Iris pigment epithelial cell (primary cell): ENCODE measurements at places on chromosomes 1 and 21.
A peak's percentile ranks its signal among the peaks of the same experiment; 100 is the strongest.

- DNase-seq: peak; percentile 6
Observed at GRCh38 chr1:212121779-212122178, 86.2 kb downstream of the DTL start.

DNA sequence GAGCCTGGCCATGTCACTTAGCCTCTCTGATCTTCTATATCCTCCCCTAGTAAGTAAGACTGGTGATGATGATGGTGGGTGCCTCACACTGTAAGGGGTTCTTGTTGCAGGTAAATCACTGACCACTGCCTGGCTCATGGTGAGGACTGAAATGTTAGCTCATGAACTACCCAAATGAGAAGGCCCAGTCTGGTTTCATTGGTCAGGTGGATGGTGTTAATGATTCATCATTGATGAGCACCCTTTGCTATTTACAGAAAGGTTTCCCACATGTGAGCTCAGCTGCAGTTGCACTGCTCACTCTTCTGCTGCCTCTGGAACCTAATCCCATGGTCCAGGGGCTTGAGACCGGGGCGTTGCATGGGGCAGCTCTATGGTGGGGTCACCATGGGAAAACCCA, 417.7 kb downstream of the PRDM2 start:
- DNase-seq: no peak

- DNase-seq: no peak
Observed at GRCh38 chr1:184820956-184821355, 66.3 kb upstream of the EDEM3 start.

DNA sequence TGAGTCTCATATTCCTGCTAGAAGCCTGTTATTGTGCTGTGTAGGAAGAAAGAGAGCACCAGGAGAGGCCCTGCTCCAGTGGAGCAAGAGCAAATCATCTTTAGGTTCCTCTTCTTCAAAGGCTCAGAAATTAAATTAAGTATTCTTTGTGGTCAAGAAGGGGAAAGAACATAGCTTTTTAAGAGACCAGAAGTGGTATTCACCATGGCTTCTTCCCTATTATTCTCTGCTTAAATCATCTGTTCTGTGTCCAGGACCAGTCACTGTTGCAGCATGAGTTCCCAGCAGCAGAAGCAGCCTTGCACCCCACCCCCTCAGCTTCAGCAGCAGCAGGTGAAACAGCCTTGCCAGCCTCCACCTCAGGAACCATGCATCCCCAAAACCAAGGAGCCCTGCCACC, 1.1 kb downstream of the SPRR1B start:
- no peak for DNase-seq

- no peak for DNase-seq
Observed at GRCh38 chr1:30725450-30726095, 2.2 kb upstream of the MATN1 start.

DNA sequence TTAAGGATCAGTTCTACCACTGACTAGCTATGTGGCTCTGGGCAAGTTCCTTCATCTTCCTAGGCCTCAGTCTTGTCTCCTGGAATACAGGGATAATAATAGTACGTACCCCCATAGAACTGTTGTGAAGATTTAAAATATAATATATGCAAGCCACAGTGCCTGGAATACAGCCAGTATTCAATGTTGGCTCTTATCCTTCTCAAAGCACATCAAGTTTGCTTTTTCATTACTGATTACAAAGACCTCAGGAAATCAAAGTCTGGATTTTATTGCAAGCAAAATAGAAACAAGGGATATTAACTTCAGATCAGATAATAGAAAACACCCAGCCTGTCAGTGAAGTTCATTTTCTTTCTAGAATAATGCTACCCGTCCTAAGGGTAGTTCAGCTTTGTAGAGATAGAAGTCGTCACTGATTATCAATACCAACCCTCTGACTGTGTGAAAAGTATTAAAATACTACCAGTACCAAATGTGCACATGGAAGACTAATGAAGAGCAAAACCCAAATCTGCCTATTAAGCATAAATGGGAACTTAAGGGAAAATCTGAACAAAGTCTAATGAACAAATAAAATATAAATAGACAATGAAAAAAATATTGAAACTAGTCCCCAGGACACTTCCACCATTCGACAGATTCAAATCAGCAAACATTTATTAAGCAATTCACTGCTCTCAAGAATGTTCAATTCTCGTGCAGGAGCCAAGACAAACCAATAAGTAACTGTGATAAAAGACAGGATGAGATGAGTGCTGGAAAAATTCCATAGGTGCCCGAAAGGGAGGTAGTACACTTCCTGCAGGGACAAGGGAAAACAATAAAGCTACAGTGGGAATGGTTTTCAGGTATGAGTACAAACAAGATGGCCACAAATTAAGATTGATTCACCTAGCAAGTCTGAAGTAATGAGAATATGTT, 206.2 kb downstream of the SMYD3 start:
- no peak for DNase-seq

DNA sequence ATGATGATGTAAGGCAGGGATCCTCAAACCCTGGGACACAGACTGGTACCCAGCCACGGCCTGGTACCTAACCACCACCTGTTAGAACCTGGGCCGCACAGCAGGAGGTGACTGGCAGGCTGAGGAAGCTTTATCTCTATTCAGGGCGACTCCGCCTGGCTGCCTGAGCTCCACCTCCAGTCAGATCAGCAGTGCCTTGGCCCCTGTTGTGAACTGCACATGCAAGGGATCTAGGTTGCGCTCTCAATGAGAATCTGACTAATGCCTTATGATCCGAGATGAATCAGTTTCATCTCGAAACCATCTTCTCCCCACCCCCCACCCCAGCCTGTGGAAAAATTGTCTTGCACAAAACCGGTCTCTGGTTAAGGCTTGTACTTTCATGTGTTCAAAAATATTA, 4.2 kb downstream of the RNPC3 start:
- peak; percentile 80 for DNase-seq

DNA sequence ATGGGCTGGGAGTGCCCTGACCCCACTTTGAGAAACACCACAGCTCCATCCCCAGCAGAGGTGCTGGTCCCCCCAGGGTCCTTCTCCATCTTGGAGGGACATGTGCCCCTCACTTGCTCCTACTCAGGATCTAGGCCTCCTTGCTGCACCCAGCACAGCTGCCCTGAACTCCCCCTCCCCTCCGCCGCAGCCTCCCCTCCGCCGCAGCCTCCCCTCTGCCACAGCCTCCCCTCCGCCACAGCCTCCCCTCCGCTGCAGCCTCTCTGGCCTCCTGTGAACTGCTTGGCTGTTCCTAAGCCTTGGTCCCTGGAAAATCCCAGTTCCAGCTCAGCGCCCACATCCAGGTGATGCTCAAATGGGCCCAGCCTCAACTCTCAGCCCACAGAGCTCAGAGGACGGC, 15.9 kb upstream of the TSPEAR start:
- DNase-seq: no peak

DNA sequence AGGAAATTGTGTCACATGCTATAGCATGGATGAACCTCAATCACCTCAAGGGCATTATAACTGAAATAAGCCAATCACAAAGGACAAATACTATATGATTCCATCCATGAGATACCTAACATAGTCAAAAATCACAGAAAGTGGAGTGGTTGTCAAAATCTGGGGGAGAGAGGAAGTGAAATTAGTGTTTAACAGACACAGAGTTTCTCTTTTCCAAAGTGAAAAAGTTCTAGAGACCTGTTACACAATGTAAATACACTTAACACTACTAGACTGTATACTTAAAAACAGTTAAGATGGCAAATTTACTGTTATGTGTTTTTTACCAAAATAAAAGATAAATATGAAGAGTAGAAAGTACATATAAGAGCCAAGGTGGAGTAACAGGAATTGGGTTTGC, 31.8 kb downstream of the ZNF644 start:
- DNase-seq: no peak

GRCh38 chr1:87170157-87170556, 158.5 kb upstream of the LMO4 start:
- no peak for DNase-seq

DNA sequence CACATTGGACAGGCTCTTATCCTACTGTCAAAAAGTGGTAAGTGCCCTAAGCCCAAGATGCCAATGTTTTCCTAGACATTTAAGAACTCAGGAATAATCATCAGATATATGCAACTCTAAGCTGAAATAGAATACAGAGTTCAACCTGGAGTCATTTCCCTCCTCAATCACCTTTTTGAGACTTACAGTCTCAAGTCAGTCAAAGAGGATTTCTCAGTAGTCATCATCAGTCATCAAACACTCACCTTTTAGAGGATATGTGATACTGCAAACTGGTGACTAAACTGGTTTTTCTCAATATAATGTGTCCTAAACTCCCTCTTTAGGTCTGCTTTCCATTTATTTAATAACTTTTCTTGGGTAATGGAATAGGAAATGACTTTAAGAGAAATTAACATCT, 145.3 kb upstream of the ADAMTS5 start:
- no peak for DNase-seq

GRCh38 chr1:240044620-240045019, 47.1 kb upstream of the FMN2 start:
- no peak for DNase-seq

- DNase-seq: no peak
Observed at GRCh38 chr21:45494851-45495680, 47.2 kb downstream of the SLC19A1 start.

GRCh38 chr21:45937721-45938452, 43.7 kb upstream of the COL6A1 start:
- no peak for DNase-seq

GRCh38 chr1:39568208-39568607, 8.4 kb downstream of the PABPC4 start:
- DNase-seq: no peak

DNA sequence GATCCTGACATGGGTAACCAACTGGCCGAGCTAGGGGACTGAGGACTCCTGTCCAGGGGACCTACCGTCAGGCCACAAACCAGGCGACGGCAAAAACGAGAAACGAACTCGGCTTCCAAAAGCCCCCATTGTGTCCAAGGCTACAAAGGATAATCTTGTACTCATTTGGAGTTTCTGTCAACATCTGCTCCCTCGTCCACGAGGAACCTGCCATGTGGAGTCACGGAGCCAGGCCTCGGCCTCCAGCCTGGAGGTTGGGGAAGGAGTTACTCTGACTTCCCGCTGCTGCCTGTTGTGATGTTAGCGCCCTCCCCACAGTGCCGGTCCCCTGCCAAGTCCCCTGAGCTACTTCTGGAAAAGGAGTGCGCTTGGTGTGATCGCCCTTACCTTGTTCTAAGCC, 7.3 kb downstream of the KRTAP10-1 start:
- no peak for DNase-seq

DNA sequence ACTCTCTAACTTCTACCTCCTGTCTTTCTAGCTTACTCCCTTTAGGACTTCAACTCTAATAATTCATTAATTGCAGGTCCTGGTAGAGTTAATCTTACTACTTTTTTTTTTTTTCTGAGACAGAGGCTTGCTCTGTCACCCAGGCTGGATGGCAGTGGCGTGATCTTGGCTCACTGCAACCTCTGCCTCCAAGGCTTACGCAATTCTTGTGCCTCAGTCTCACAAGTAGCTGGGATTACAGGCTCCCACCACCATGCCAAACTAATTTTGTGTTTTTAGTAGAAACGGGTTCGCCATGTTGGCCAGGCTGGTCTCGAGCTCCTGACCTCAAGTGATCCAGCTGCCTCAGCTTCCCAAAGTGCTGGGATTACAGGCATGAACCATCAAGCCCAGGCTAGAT, 15.7 kb downstream of the BTBD8 start:
- no peak for DNase-seq

DNA sequence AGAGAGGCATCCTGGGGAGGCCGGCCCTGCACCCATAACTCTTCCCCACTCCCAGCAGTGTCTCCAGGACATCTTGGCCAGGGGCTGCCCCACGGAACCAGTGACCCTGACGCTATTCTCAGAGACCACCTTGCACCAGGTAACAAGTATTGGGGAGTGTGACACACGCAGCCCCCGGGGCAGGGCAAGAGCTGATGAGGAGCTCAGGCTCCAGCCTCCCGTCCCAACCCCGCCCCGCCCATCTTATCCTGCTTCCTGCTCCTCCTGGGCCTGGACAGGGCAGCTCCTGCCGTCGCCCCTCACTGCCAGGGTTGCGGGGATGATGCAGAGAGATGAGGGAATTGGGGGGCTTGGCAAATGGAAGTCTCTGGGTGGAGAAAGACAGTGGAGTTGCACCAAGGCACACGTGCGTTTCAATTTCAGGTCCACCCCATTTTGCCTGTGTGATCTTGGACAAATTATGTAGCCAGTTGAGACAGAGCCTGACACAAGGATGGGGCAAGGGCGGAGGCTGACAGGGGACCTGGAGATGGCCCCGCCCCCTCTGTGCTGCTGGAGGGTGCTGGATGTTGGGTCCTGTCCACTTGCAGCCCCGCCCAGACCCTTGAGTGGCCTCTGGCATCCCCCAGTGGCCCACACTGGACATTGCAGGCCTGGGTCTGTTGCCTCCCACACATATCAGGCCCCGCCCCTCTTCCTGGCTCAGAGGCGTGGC, 10.7 kb downstream of the CLCNKA start:
- peak; percentile 79 for DNase-seq

GRCh38 chr21:33305344-33305671, 19.5 kb upstream of the IFNAR1 start:
- DNase-seq: no peak

GRCh38 chr1:3910049-3910731, 10.1 kb upstream of the C1orf174 start:
- no peak for DNase-seq

- DNase-seq: no peak
Observed at GRCh38 chr21:42981214-42981523, 6.8 kb downstream of the PKNOX1 start.

GRCh38 chr21:32136546-32136945, 142.3 kb downstream of the MIS18A start:
- no peak for DNase-seq

GRCh38 chr1:194042736-194043135, 856.3 kb upstream of the B3GALT2 start:
- DNase-seq: no peak

DNA sequence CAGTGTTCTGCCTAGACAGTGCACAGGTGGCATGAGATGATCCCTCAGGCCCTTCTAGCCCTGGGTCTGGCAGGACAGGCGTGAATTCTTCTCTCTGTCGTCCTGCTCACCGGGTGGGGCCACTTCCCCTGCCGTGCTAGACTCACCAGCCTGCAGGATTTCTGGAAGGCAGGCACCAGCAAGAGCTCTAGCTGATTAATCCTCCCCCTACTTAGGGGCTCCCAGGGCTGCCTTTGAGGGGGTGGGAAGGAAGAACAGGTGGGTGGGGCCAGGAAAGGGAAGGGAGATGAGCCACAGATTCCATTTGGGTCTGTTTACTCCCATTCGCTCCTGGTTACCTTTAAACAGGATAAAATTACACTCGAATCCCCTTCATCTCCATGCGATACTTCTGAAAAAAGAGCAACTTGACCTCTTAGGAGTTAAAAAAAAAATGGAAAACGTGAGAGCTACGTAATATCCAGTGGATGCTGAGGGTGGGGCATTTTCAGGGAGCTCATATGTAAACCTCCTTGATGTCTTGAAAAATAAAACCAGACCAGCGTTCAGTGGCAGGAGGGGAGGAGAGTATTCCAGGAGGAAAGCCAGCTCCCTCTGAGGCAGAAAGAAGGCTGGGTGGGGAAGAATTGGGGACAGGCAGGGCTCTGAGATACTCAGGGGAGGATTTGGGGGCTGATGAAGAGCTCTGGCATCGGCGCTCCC, 665.5 kb downstream of the PTPRU start:
- no peak for DNase-seq

DNA sequence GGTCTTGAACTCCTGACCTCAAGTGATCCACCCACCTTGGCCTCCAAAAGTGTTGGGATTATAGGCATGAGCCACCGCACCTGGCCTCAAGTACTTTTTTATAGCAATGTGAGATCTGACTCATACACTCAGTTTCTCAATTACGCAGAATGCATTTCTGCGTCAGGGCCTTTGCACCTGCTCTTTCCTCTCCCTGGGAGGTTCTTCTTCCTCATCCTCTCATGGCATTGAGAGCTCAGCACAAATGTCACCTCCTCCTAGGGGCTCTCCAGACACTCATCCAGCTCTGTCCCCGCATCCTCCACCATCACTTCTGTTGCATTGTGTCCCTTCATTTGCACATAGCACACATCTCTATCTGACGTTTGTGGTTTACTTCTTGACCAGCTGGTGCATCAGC, 418.8 kb downstream of the PTPRU start:
- no peak for DNase-seq
